ENCODE measurements at places on chromosomes 2 and 18. TPM values are rescaled to one million over a fixed set of nuclear protein-coding genes. Genes with fewer than 3 reads are reported as not detected.

DNA sequence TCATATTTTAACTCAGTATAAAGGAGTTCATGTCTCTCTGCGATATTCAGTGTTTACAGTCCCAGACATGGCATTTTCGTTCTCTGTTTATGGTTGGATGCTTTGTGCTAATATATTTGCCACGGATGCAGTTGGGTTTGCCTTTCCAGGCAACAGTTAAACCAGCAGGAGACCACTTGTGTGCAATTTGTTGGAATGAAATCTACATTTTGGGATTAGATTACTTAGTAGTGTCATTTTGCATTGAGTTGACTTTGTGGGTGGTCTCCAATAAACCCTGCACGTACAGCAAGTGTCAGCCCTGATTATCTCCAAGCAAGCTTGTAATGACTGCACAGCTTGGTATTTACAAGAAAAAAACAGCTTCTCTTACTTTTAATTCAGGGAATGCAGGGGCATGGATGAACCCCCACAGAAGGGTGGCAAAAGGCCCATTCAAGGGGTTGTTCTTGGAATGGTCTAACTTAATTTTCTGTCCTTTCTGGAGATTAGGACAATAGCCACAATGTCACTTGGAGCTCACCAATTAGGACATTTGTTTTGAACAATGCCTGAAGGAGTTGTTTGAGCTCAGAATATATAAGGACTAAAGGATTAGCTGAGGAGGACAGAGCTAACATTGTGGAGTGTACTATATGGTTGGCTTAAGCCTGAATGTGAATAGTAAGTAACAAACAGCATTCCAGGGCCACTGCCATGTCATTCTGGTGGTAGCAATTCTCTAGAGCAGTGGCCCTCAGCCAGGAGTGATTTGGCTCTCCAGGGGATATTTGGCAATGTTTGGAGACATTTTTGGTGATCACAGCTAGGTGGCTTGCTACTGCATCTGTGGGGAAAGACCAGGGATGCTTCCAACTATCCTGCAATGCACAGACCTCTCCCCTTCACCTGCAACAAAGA is 121.5 kb downstream of the SLC4A3 start:
- DNase-seq, result peak; percentile 76

DNA sequence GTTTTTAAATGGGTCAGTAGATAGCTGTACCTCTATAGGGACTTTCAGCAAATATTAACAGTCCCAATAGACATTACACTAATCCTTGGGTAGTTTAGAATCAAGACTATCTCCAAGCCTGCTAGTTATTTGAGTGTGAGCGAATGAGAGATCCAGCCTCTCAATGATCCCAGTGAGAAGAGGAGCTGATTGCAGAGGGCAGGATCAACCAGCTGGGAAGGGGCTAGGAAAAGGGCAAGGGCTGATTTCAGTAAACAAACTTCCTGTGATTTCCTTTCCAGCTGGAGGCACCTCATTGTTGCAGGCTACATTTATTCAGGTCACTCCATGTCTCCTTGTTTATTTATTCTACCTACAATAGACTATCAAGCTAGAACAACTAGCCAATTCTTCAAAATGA is 84.1 kb upstream of the CTNNA2 start:
- DNase-seq, result no peak

The CCDC150 gene
- total RNA-seq, result 2.4 TPM

The SPR gene
- 8.4 TPM for total RNA-seq

GRCh38 chr2:24873619-24874018 is 46.4 kb downstream of the ADCY3 start:
- DNase-seq, result no peak

DNA sequence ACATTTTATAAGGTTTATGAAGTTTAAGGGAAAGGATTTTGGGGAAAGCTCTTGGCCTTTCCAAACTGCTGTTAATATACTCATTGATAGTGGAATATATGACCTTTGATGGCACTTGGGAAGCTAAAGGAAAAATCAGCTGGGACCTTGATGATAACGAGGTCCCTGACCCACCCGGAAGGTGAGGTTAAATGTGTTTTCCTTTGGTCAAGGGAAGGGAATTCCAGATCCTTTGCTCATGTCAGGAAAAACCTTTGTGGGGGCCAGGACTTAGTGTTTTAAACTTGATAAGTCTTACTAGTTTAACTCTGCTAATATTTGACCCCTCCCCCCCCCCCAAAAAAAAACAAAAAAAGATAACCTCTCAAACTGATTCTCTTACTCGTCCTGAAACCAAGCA is 50.7 kb downstream of the CRIM1 start:
- DNase-seq, result no peak

- no peak for DNase-seq
Measured at GRCh38 chr18:51383711-51384110, 186.2 kb upstream of the MEX3C start.

DNA sequence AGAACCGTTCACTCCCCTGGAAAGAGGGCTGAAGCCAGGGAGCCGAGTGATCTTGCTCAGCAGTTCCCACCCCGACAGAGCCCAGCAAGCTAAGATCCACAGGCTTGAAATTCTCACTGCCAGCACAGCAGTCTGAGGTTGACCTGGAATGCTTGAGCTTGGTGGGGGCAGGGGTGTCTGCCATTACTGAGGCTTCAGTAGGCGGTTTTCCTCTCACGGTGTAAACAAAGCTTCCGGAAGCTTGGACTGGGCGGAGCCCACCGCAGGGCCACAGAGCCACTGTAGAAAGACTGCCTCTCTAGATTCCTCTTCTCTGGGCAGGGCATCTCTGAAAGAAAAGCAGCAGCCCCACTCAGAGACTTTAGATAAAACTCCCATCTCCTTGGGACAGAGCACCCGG is 180.8 kb downstream of the WDR7 start:
- DNase-seq, result no peak

DNA sequence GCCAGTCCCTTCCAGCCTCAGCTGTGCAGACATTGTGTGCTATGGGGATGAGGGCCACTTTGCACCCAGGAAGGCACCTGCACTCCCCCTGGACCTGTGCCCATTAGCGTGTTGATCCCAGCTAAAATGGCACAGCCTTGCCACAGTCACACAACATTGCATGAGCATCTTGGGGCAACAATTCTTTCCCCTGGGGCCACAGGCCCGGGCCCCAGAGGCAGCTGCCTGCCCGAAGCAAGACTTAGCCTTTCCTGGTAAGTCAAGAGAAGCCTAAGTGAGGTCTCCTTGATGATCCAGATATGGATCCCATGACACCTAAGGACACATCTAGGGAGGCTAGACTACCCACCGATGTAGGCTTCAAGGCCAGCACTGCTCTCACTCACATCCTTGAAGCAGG is 202.1 kb downstream of the BCL11A start:
- no peak for DNase-seq

The CNDP1 gene
- total RNA-seq, result not detected

DNA sequence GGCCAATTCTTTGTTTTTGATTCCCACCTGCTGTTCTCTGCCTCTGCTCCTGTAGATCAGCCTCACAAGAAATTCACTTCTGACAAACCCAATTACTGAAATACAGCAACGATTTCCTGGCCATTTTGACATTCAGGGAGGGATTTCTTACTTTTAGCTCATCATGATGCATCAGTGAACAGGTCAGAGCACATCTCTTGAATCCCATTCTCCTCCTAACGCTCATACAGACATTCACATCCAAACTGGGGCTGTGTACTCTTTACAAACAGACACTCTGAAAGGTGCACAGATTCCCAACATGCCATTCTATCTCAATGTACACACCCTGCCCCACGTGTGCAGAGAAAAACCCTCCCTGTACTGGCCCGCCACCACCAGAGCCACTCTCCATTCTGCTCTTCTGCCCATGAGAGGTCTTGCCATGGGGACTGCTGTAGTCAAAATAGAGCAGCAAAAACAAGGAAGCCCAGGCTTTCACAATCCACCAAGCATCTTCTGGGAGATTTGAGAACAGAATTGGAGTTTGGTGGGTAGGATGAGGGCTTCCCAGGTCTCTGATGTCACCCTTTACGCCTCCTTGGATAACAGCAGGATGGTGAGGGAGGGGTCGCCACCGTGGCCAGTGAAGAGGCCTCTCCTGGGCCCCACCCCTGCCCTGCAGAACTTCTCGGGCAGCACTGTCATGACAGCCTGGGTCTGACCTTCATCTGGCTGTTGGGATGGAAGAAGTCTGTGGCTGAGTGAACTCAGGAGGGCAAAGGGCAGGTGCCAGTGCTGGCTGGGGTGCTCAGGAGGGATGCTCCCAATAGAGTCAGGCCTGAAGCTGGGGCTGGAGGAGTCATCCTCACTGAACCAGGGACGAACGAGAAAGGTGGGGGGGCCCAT is 41.9 kb upstream of the ZFP36L2 start:
- no peak for DNase-seq

DNA sequence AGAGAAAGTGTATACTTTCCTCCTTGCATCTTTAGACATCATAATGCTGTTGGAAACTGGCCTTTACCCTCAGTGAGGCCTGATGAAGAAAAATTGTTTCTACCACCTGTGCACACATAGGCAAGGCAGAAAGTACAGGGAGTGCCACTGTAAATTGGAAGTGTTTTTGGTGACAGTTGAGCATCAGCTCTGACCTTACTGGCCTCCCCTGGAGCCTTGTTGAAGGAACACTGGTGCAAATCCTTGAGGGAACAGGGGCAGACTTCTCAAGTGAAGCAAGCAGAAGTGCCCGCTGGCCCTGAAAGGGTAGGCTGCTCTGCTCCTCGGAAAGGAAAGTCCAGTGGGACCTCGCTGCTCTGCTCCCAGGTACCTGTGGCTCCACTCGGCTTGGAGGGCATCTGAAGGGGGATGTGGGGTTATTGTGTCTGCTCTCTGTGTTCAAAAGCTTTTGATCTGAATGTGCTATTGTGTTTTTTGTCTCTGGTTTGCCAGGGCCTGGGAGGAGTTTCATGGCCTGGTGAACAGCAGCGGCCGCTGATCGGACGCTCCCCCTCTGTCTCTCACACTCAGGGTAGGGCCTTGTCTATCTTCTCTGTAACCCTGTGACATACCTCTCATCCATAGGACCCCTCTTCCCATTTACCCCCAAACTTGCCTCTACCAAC is 23.4 kb downstream of the EIF4E2 start:
- no peak for DNase-seq

DNA sequence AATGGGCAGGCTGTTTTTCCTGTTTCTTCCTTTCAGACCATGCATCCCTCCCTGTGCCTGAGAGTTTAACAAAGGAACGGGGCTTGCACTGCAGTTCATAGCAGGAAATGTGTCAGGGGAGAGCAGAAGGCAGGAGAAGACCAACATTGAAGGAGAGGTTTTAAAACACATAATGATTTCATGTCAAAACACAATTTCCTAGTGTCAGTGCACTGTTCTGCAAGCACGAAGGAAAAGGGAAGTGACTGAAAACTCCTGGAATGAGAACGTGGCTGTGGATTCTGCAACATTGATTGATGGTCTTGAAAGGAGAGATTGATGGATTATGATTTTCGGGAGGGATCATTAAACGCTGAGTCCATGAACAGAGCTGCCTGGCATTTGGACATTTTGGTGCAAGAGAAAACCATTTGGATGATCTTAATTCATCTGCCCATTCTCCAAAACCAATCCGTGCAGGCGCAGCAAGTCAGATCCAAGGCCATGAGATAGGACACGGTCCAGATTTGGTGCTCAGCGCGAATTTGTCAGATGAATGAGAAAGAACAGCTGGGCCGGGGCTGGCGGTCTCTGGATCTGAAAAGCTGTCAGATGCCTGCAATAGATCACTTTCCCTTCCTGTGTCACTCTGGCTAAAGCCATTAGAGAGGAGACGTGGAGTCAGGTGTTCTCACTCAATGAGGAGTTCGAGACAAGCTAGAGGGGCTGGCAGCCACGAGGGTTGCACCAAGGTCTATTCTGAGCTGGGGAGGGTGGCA is 38.4 kb downstream of the C1QL2 start:
- DNase-seq, result peak; percentile 37

The CCL20 gene
- total RNA-seq, result not detected

The CENPA gene
- 3.1 TPM for total RNA-seq

The MYO1B gene
- 138 TPM for total RNA-seq

GRCh38 chr2:153077311-153077710 is 358.9 kb downstream of the ARL6IP6 start:
- DNase-seq, result no peak

The ARHGAP25 gene
- 5.4 TPM for total RNA-seq

DNA sequence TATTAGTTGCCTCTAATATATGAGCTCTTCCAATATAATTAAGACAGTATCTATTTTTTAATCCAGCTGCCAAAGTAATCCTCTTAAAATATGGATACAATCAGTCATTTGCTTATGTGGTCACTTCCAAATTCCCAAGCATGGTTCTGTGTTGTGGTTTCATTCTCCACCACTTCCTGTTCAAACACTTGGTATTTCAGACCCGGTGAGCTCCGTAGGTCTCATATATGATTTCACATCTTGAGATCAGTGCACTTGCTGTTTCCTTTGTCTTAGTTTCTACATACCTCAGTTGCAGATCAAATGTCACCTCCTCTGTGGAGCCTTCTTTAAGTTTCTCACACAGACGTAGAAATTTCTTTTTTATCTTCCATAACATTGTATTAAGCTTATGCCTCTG is 254.2 kb downstream of the KCNS3 start:
- DNase-seq, result no peak

The SERPINB4 gene
- total RNA-seq, result not detected
